ENCODE measurements at places on chromosomes 13 and 19.

- no peak for DNase-seq
These were observed 4.3 kb upstream of the DACH1 start for GRCh38 chr13:71871176-71871754.

- no peak for DNase-seq
These were observed 325.9 kb downstream of the FOXO1 start for GRCh38 chr13:40340368-40341095.

DNA sequence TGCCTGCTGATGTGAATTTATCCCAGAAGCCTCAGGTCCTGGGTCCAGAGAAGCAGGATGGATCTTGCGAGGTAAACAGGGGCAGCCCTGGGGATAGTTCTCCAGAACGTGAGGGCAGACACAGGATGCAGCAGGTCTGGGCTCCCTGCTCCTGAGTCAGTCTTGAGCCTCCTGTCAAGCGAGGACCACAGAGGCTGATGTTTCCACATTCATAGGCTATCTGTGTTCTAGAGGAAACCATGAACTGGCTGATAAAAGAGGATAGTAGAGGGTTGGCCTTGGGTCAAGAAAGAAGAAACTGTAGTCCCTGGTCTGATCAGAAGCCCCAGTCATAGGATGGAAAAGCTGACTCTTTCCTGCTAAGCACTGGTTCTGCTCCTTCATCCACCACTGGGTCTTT is 2.2 kb downstream of the ZNF175 start:
- no peak for DNase-seq

DNA sequence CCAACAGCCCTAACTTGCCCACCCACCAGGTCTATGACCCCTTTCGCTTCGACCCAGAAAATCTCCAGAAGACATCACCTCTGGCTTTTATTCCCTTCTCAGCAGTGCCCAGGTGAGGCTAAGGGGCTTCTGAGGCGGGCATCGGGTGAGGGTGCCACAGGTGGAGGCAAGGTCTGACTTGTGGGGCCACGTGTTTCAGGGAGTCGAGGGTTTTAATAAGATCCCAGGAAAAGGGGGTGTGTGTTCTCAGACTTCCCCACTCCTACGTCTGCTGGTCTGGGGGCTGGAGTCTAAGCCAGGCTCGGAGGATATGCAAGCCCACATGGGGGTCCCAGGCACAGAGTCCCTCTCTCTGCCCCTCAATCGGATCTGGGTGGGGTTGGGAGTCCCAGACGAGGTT is 30.9 kb upstream of the CYP4F8 start:
- no peak for DNase-seq

DNA sequence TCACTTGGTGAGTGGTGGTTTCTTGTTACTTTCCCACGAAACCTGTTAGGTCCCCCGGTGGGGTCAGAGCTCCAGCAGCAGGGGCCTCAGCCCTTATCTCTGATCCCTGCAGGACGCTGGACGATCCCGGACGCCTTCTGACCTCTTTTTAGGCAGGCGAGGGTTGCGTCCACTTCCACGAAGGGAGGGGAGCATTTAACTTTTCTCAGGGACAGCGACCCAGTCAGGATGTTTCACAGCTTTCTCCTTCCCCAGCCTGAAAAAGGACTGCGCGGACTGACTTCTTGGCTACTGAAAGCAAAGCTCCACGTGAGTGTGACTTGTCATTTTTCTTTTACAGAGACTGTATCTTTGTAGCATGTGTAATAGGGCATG is 692 bp downstream of the ZNF234 start:
- DNase-seq = no peak

DNA sequence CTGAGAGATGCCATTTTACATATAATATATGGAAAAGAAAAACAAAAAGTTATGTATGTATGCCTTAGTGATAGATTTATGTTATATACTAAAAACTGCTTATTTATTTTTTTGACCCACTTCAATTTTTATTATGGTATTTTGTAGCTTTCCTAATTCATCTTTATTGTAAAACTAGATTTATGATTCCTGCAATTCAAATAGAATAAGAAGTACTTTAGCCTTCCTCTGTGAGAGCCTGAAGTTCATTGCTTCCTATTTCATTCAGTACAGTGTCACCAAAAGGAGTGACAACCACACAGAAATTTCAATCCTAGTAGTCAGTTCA is 158.1 kb downstream of the RGCC start:
- DNase-seq = no peak

Measured in HS-27A (cell line).